Spinal cord (tissue), 10 donors: ENCODE measurements at places on chromosomes 13 and 19. TPM values are rescaled to one million over a fixed set of nuclear protein-coding genes. Genes with fewer than 3 reads are reported as not detected.

KLHL1 gene
- 8.9 TPM for total RNA-seq

POGLUT2 gene
- 17.6 TPM for total RNA-seq

GPR183 gene
- 27.0 TPM for total RNA-seq

EFNB2 gene
- total RNA-seq = 37.9 TPM
